ENCODE measurements at places on chromosomes 6 and 20.
A peak's percentile ranks its signal among the peaks of the same experiment; 100 is the strongest.

- no peak for DNase-seq
Measured at GRCh38 chr20:61956396-61957342, 109.0 kb downstream of the TAF4 start.

DNA sequence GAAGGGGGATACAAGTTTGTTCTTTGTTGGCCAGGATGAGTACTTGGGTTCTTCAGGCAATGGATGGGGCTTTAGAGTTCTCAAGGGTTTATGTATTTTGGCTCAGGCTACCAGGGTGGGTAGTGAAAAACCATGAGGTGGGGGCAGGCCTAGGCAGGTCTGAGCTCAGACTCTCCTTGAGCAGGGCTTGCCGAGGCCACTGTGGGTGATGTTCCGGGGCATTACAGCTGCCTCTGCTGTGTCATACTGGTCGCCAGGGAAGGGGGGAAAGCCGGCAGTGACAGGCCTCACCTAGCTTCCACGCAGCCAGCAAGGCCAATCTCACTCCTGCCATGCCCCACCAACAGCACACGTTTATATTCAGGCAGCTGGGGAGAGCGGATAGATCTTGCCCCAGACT is 79.6 kb downstream of the BCKDHB start:
- DNase-seq = no peak

GRCh38 chr20:54184904-54185626 is 11.3 kb upstream of the CYP24A1 start:
- no peak for DNase-seq

GRCh38 chr6:140043762-140044378 is 669.4 kb upstream of the CITED2 start:
- peak; percentile 72 for DNase-seq

DNA sequence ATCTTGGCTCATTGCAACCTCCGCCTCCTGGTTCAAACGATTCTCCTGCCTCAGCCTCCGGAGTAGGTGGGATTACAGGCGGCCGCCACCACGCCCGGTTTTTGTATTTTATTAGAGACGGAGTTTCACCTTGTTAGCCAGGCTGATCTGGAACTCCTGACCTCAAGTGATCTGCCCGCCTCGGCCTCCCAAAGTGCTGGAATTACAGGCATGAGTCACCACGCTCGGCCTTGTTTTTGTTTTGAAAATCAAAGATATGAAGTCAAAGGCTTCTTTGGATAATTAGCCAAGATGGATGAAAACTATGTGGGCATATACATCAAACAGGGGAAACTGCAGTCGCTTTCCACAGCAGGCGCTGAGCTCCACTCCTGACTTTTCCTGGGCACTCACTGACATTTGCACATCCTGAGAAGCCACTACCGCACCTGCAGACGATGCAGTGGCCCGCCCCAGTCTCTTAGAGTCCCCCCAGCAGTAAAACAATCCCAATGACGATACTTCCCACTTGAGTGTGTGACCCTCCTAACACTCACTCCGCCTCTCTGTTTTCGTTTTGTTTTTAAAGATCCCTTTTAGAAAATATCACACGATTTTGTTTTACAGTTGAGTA is 44.1 kb downstream of the GJA1 start:
- DNase-seq = no peak

DNA sequence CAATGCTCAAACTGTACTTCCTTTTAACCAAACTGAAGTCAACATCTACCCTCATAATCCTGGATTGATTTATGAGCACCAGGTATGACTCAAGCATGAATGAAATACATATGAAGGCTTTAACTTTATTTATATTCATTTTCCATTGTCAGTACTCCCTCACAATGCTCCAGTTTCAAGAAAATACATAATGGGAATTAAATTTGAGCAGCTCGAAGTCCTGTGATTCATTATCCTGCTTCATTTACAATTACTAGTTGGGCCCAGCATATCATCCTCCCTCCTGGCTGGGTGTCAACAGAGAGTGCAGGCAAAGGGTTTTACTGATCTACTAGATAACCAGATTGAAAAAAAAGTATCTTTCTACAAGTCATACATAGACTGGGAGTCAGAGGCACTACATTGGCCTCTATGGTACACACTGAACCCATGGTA is 10.1 kb downstream of the SAMHD1 start:
- peak; percentile 35 for DNase-seq

- DNase-seq = no peak
Measured at GRCh38 chr6:52305948-52306767, 21.6 kb upstream of the MCM3 start.

- no peak for DNase-seq
Measured at GRCh38 chr20:63441136-63442099, 31.0 kb downstream of the KCNQ2 start.
